ENCODE measurements at places on chromosomes 5 and 9.

DNA sequence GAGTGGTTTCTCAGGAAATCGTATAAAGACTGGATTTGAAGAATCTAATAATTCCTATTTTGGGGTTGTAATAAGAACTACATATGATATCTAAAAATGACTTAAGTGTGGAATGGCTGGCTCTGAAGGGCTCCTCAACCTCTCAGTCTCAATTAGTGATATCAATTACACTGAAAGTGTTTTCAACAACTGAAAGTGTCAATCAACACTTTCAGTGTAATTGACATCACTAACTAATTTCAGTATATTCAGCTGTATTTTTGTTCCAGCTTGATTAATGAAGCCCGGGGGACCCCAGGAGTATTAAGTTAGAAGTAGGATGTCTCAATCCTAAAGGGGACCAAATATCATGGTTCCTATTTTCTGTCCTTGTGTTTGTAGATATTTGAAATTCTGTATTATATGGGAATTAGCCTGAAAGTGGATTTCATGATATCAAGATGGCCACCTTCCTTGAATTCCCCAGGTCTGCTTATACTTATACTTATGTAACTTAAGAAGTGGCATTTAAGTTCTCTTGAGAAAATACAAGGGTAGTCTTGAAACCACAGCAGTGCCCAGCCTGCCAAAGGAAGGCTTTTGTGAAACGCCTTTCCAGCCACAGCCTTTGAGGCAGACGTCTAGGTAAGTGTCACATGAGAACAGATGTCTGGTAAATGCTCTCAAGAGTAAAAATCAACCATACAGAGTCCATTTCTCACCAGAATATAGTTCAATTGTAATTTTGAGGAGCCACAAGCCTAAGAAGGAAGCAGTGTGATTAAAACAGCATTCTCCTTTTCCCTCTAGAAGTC, 4.6 kb downstream of the BASP1 start:
- no peak for DNase-seq

GRCh38 chr9:127118597-127119319, 3.7 kb downstream of the ANGPTL2 start:
- DNase-seq = no peak

- no peak for DNase-seq
Measured at GRCh38 chr9:28888806-28889205, 1315.5 kb upstream of the C9orf72 start.

GRCh38 chr5:16615741-16616535, 859 bp downstream of the RETREG1 start:
- DNase-seq = no peak

DNA sequence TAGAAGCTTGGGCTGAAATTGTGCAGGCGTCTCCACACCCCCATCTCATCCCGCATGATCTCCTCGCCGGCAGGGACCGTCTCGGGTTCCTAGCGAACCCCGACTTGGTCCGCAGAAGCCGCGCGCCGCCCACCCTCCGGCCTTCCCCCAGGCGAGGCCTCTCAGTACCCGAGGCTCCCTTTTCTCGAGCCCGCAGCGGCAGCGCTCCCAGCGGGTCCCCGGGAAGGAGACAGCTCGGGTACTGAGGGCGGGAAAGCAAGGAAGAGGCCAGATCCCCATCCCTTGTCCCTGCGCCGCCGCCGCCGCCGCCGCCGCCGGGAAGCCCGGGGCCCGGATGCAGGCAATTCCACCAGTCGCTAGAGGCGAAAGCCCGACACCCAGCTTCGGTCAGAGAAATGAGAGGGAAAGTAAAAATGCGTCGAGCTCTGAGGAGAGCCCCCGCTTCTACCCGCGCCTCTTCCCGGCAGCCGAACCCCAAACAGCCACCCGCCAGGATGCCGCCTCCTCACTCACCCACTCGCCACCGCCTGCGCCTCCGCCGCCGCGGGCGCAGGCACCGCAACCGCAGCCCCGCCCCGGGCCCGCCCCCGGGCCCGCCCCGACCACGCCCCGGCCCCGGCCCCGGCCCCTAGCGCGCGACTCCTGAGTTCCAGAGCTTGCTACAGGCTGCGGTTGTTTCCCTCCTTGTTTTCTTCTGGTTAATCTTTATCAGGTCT, at the start of gene C9orf72:
Gene C9orf72 (minus strand): TSS at position 564 of the 716 bp plus-strand sequence. CDS start 6,361 bp downstream, outside the sequence.
- peak; percentile 73 for DNase-seq

- DNase-seq = no peak
Measured at GRCh38 chr9:17003576-17004240, 131.1 kb upstream of the CNTLN start.

- DNase-seq = no peak
Measured at GRCh38 chr5:74122979-74123590, 497.1 kb downstream of the ARHGEF28 start.

DNA sequence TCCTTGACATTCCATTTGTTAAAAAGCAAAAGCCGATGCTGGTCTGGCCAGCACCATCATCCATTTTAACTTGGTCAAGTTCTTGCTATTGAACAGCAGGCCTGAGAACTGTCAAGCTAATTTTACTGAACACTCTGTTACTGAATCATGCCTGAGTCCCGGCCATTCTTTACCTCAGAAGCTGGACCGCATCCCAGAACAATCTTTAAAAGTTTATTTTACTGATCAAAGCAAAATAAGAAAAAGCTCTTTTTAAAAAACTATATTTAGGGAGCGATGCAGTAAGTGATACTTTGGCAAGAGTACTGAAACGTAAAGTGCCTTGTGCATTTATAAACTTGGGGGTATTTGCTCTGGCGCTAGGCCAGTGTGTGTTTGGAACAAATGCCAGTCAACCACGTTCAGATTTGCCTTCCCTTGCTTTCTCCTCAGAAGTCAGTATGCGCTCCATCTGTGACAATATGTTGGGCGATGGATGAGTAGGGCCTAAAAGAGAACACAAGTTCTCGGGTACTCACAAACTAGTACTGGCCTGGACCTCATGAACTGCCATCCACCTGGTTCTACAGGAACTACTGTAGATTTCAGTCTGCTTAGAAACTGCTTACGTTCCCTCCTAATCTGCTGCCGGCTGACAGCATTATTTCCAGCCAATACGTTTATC, 161.9 kb downstream of the MAPKAP1 start:
- no peak for DNase-seq

GRCh38 chr9:87229108-87229507, 268.6 kb upstream of the DAPK1 start:
- DNase-seq = no peak

- peak; percentile 98 for DNase-seq
Measured at GRCh38 chr5:150517272-150518152, 9.6 kb downstream of the NDST1 start.

GRCh38 chr5:80565330-80565729, 4.8 kb downstream of the ANKRD34B start:
- DNase-seq = peak; percentile 30

- no peak for DNase-seq
Measured at GRCh38 chr5:104111632-104112031, 549.0 kb upstream of the NUDT12 start.

DNA sequence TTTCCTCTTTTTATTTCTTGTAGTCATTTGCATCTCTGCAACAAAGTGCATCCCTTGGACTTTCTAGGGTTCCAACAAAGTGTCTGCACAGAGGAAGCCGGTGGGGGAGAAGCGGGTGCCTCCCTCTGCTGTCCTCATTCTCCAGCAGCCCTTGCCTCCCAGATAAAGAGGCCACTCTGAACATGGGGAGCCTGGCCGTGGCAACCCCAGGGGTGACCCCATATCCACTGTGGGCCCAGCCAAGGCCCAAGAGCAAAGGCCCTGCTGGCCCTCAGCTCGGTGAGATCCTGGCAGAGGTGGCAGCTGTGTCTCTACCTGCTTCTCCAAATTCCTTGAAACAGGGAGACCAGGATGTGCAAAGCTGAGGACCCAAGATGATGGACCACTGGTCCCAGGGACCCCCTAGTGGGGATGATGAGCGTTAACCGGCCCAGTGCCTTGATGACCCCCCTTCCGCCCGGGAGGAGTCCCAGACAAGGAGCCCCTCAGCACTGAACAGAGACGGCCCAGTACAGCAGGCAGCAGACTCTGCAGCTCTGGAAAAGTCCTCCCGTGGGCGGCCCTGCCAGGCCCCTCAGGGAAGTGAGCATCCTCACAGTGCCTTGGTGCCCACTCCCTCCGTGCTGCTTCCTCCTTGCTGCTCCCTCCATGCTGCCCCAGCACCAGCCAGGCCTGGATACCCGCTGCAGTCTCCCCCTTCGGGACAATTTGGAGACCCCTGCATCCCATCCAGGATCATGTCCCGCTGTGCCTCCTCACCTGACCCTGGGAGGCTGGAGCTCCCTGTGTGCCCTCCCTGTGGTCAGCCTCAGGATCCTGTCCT, 62.5 kb downstream of the MRPL36 start:
- DNase-seq = no peak

DNA sequence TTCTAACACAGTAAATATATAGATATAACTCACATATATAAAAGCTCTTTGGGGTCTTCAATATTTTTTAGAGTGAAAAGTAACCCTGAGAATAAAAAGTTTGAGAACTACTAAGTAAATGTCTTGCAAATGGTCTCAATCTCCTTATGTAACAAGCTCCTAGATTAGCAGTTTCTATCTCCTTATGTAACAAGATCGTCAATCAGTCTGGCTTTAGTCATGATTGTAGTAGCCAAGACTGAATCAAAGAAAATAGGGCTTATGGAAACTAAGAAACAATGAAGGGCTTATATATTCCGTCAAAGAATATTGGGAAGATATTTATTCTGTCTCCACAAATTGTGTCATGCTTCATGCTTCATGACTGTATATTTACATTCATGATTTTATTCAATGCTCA, 22.4 kb upstream of the FREM1 start:
- DNase-seq = no peak

GRCh38 chr5:52800394-52801213, 12.9 kb downstream of the ITGA1 start:
- DNase-seq = peak; percentile 64

GRCh38 chr5:172886974-172887501, 53.0 kb downstream of the ERGIC1 start:
- DNase-seq = no peak

- DNase-seq = no peak
Measured at GRCh38 chr5:140041099-140041491, 2.0 kb downstream of the NRG2 start.

DNA sequence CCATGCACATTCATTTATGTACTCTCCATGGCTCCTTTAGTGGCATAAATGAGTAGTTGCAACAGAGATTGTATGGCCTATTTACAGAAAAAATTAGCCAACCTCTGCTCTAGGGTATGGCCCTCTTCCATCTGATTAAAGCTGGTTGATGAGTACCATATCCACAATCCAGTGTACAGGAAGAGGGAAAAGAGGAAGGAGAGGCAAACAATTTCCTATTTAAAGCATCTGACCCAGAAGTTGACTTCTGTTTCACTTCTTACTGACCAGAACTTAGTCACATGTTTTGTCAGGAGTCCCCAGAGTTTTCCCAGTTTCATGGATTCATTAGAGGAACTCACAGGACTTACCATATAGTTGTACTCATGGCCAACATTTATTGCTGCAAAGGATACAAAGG, 68.6 kb upstream of the STARD4 start:
- DNase-seq = no peak

- no peak for DNase-seq
Measured at GRCh38 chr5:9599391-9599790, 30.8 kb downstream of the TAS2R1 start.

- DNase-seq = no peak
Measured at GRCh38 chr5:61854531-61854930, 451.5 kb upstream of the KIF2A start.

Data from Calu3 (cell line).